Breast epithelium (tissue), 4 donors: ENCODE measurements at places on chromosomes 1 and 21. TPM values are rescaled to one million over a fixed set of nuclear protein-coding genes. Genes with fewer than 3 reads are reported as not detected.

DNA sequence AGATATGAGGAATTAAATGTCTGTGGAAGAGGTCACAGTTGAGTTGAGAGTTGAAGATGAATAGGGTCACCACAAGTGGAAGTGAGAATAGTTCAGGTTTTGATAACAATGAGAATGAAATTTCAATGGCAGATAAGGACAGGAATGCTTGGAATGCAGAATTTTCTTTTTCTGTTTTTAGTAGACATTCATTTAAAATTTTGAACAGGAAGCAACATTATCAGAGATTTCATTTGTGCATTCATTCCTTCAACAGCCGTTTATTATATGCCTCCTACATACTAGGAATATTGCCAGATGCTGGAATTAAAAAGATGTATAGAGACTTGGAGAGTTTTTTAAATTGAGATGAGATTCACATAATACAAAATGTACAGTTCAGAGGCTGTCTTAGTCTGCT, 126.8 kb downstream of the ITSN1 start:
- no peaks in the 10 kb centered on the region for H3K27me3 ChIP-seq
- H3K27ac ChIP-seq, result no peak overlapping the region
- H3K4me1 ChIP-seq, result no peaks in the 10 kb centered on the region
- peaks cover 5% of the 10 kb centered on the region for H3K36me3 ChIP-seq
- DNase-seq, result no peak

DNA sequence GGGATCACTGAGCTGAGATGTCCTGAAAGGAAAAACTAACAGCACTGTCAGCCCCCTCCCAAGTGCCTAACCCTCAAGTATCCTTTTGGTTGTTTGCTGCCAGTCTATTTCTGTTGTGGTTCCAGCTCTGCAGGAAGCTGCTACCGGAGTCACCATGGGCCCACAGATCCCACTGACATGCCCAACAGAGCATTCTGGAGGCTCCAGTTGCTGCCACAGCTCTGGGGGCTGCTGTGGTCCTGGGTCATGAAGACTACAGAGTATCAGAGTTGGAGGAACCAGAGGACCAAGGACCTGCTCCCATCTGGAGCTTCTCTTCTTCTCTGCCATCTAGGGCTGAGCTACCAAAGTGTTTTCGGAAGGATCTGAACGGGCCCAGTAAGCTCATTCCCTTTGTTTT, 910 bp downstream of the LCE3A start:
- H3K4me1 ChIP-seq, result no peaks in the 10 kb centered on the region
- H3K36me3 ChIP-seq, result no peaks in the 10 kb centered on the region
- no peak overlapping the region for H3K4me3 ChIP-seq
- no peak for DNase-seq
- no peaks in the 10 kb centered on the region for H3K27me3 ChIP-seq

DNA sequence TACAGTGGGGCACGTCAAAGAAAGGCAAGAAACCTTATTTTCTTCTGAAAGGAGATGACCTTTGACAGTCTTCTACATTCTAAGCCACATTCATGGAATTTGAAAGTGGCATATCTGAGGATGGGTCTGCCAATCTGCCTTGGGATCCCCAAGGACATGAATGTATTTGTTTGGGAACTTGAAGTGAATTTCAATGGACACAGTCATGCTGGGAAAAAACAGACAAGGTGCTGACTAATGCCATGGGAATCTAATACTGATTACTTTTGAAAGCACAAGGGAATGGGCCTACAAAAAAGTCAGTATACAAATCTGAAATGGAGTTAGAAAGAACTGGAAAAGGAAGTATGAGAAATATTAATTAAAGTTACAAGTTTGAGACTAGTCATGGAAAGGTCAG, 128.8 kb downstream of the KCNJ6 start:
- no peak for DNase-seq
- no peaks in the 10 kb centered on the region for H3K27me3 ChIP-seq
- H3K36me3 ChIP-seq, result no peaks in the 10 kb centered on the region
- H3K4me3 ChIP-seq, result no peak overlapping the region
- H3K4me1 ChIP-seq, result no peaks in the 10 kb centered on the region

- peak; percentile 35 for DNase-seq
- H3K4me3 ChIP-seq, result no peak overlapping the region
- H3K4me1 ChIP-seq, result peaks cover 23% of the 10 kb centered on the region
- no peaks in the 10 kb centered on the region for H3K36me3 ChIP-seq
- no peaks in the 10 kb centered on the region for H3K27me3 ChIP-seq
Observed at GRCh38 chr1:27303509-27303908, 18.5 kb upstream of the TMEM222 start.

- no peak overlapping the region for H3K27ac ChIP-seq
- no peaks in the 10 kb centered on the region for H3K27me3 ChIP-seq
- H3K4me1 ChIP-seq, result no peaks in the 10 kb centered on the region
- no peak overlapping the region for H3K4me3 ChIP-seq
- DNase-seq, result no peak
Observed at GRCh38 chr1:85019994-85020393, 23.1 kb upstream of the MCOLN2 start.

DNA sequence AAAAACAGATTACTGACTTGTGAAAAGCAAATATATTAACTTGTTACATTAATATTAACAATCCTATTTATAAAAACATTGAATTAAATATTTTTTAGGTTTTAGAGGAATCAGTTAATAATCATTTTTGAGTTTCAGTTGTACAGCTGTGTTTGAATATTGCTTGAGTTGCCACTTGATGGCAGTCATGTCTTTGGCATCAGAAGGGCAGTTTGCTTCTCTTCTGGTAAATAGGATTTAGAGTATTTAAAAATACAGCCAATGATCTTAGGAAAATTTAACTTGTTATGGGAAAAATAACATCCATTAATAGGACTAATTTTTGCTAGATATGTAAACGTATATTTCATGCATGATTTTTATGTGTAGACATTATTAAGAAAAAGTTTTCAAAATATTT, 234.1 kb downstream of the NCAM2 start:
- no peaks in the 10 kb centered on the region for H3K4me1 ChIP-seq
- no peaks in the 10 kb centered on the region for H3K27me3 ChIP-seq
- no peaks in the 10 kb centered on the region for H3K36me3 ChIP-seq
- no peak overlapping the region for H3K27ac ChIP-seq
- no peak for DNase-seq
- no peak overlapping the region for H3K4me3 ChIP-seq

GRCh38 chr1:206734499-206735142, 36.0 kb upstream of the IL19 start:
- H3K27ac ChIP-seq, result no peak overlapping the region
- H3K27me3 ChIP-seq, result no peaks in the 10 kb centered on the region
- peaks cover 7% of the 10 kb centered on the region for H3K4me1 ChIP-seq
- no peak for DNase-seq

DNA sequence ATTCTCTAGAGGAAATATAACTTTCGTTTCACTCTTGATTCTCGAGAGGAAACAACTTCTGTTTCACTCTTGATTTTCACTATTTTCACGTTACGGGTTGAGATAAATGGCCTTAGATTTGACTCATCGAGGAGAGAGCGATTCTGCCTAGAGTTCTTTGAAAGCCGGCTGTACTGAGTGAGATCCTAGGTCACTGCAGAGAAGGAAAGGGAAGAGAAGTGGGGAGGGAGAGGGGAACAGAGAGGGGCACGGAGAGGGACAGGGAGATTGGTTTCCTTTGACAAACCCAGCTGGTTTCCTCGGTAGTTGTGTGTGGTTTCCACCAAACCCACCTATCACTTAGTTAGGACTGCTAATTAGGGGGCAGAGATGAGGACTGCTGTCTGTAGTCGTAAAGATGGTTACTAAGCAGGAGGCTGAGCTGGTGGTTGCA, 21.6 kb upstream of the GPR137B start:
- no peak overlapping the region for H3K4me3 ChIP-seq
- H3K27ac ChIP-seq, result no peak overlapping the region
- no peak for DNase-seq
- no peaks in the 10 kb centered on the region for H3K4me1 ChIP-seq
- H3K27me3 ChIP-seq, result no peaks in the 10 kb centered on the region

DNA sequence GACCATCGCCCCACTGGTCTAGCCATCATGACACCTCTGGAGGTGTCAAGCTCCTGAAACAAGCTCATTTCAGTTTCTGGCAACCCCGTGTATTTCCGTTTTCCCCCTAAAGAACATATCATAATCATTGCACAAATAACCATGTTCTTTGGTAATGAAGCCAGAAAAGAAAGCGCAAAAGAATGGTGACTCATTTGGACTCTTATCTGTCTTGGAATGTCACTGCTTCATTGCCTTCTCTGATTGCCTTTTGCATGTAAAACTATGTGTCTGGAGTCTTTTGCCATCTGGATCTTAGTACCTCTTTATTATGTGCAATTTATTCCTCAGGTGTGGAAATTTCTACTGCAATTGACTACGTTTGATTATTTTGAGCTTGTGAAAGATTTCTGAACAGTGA, 110.5 kb downstream of the COLGALT2 start:
- H3K4me3 ChIP-seq, result no peak overlapping the region
- H3K27ac ChIP-seq, result no peak overlapping the region
- H3K36me3 ChIP-seq, result no peaks in the 10 kb centered on the region
- peaks cover 1% of the 10 kb centered on the region for H3K4me1 ChIP-seq
- no peaks in the 10 kb centered on the region for H3K27me3 ChIP-seq

- H3K27me3 ChIP-seq, result no peaks in the 10 kb centered on the region
- no peak overlapping the region for H3K4me3 ChIP-seq
- H3K36me3 ChIP-seq, result no peaks in the 10 kb centered on the region
- no peak for DNase-seq
Observed at GRCh38 chr1:45925728-45926287, 122.4 kb downstream of the MAST2 start.

DNA sequence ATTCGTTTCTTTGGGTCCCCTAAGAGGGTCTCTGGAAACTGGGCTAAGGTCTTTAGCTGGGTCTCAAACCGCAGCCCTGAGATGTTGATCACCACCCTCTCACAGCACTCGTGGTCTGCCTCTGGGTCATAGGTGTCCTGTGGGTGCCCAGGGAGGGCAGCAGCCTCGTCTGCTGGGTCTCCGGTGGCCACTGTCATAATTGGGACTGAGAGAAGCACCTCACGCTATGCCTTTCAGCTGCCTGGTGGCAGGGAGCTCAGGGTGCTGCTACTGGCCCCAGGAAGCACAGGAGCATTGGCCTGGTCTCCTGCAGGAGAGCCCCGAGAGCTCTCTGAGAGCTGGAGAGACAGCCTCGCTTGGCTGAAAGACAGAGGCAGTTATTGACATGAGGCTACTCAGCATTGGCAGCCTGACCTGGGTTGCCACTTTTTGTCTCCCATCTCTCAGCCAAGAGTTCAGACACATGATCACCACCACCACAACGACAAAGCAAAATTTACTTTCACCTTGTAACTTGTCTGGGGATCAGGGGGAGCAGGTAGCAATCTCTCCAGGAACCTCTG, 1.5 kb downstream of the KCNA2 start:
- H3K4me1 ChIP-seq, result peaks cover 8% of the 10 kb centered on the region
- no peaks in the 10 kb centered on the region for H3K27me3 ChIP-seq
- no peak overlapping the region for H3K4me3 ChIP-seq

The SPRR1B gene
- total RNA-seq, result not detected

The PSMG1 gene
- total RNA-seq, result 24.7 TPM

The GBP3 gene
- 44.9 TPM for total RNA-seq

The DFFB gene
- total RNA-seq, result 11.3 TPM
